Progenitor cell of endocrine pancreas (in vitro differentiated cells): ENCODE measurements at places on chromosomes 3 and 15.

GRCh38 chr15:74208901-74209559 is 6.4 kb upstream of the STRA6 start:
- no peak for DNase-seq

DNA sequence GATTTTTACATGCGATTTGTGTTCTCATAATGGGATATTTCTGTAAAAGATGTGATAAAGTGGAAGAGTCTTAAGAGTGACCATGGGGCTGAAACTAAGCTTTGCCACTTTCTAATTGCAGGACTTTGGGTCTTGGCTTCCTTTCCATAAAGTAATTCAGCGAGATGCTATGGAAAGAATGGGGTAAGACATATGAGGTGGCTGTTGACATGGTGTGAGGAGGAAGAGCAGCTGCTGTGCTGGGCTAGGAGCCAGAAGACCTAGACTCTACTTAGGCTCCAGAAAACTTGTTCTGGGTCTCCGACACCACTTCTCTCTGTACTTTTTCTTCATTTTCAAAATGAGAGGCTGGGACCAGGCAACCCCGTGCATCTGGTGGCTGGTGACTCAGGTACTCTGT is 654.5 kb upstream of the CFAP20DC start:
- no peak for DNase-seq

GRCh38 chr3:184299488-184300377 is 692 bp downstream of the PSMD2 start:
- no peak for DNase-seq

- no peak for DNase-seq
These were observed 621.7 kb upstream of the AGTR1 start for GRCh38 chr3:148075771-148076716.

DNA sequence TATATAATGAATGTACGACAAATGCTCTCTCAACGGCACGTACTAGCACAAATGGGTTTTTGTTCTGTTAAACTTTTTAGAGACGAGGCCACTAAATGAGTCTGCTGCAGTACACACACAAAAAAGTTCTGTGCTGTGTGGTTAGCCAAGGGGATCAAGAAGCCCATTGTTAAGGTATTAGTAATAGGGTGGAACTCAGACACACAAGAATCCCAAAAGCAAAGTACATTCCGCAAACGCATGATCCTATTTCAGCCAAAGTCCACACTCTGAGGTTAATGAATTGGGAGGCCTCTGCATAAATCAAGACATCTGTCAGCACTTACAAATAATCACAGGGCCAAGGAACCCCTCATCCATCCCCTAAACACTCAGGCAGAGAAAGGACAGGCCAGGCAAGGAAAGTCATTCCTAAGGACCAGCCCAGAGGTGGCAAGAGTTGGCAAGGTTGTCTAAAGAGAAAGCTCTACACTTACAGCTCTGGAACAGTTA is 12.1 kb downstream of the OSBPL10 start:
- no peak for DNase-seq

DNA sequence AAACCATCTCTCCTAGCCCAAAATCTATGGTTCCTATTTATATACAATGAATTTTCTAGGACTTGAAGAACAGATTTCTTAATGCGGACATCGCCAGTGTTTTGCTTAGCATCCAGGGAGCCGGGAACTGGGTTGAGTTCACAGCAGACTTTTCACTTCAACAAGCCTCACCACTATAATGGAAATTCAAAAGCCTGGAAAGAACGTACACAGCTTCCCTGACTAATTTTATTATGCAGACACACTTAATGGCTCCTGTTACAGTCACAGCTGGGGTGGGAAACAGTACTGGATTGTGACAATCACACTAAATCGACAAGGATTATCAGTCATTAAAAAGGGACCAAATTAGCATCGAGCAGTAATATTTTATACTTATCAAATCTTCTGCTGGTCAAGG is 129.2 kb upstream of the BNIP2 start:
- no peak for DNase-seq

DNA sequence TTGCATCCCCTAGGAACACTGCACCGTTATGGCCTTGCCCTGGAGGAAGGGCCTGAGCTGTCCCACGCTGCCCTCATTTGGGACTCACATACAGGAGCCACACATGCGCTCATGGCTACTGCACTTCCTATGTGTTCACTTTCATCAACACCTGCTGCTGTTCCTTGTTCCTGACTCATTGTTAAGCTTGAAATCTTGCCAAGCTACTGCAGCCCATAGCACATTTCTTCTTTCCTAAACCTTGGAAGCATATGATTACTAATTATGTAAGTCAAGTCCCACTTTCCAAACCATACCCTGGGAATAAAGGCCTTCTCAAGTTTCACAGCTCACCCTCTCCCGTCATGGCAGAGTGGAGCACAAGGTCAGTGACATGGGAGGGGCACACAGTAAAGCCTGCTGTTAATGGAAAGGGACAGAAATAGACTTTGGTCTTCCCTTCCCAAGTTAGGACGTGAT is 307.9 kb downstream of the CLSTN2 start:
- DNase-seq: no peak

DNA sequence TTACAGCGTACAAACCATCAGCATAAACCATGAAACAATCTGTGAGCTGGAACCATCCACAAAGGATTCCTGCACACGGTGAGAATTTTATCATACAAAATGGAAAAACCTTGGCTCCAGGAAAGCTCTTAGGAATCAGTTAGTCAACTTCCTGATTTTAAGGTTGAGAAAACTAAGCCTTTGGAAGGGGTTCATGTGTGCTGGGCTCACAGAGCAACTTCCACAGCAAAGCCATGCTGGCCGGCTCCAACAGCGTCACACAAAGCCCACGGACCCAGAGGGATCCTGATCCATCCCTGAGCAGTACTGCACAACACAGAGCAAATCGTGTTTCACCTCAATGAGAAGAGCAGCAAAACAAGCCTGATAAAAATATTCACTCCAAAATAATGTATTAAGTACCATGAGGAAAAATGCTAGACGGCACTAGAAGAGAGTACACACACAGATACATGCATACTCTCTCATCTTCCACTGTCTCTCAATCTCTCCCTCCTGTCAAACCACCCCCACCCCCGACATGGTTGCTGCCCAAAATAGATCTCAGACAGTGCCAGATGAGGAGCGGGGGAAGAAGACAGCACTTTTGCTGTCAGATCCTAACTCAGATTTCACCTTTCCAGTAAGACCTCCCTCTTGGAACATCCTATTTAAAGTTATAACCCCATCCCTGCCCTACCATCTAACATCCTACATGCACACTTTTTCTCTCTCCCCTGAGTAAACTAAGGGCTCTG is 58.6 kb downstream of the MB21D2 start:
- DNase-seq: no peak

- no peak for DNase-seq
These were observed 97.2 kb downstream of the DGKG start for GRCh38 chr3:186264608-186265400.

DNA sequence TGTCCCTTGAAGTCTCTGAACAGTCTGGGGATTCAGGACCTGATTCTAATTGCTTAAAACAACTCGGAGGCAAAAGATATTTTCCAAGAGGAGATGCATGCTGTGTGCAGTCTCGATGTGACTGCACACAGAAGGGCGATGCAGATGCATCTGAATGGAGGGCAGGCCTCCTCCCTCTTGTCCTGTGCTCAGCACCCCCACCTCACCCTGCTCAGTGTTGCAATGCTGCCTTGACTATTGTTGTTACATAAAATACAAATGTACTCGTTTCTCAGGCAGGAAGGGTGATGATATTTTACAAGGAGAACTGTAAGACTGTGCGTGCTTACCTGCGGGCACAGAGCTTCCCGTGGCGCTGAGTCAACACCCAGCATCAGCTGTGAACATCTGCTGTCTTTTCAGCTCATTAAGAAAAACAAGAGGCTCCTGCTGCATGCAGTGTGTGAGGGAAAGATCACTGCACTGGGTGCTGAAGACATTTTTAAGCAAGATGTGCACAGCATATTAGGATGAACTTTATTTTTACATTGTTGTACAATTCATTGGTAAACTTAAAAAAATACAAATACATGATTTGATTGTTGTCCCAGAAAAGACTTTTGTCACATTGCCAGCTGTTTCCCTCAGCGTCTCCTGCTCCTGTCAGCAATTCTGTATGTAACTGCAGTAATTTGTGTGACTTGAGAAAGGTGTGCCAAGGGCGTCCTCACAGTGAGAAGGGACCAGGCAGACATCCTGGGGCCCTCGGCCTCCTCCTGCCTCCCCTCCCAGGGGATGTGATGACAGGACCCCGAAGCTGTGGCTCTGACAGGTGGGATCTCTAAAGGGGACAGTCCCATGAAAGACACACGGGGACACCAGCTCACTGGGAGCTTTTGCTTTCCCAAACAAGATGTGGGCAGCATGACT is 56.3 kb upstream of the RPL32 start:
- no peak for DNase-seq

- no peak for DNase-seq
These were observed 137.5 kb upstream of the SLC2A2 start for GRCh38 chr3:171164067-171164465.

- no peak for DNase-seq
These were observed 88.7 kb downstream of the PLXNA1 start for GRCh38 chr3:127071597-127072001.

GRCh38 chr3:194083637-194084224 is 52.2 kb upstream of the HES1 start:
- no peak for DNase-seq

DNA sequence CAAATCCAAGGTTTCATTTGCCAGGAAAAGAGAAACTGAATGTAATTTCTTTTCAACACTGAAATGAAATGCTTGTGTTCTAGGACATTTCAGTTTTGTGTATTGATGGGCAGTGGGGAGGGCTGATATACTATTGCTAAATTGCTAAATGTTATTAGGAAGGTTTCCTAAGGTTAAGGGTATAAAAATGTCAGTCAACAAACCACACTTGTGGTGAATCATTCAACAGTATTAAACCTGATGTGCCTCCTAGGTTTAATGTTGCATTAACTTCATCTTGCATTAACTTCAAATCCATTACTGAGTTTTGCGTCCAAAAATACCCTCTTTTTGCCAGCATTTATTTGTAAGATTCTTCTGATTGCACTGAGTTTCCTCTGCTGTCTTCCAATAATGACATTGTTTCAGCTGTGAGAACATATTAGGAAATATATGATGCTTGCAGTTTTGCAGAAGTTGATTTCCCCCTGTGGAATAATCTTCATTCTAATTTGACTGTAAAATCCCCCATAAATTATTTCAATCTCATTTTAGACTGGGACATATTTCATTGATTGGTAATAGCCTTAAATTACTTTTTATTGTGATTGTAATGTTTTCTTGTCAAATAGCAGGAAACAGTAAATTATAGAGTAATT is 758.3 kb downstream of the GBE1 start:
- no peak for DNase-seq

DNA sequence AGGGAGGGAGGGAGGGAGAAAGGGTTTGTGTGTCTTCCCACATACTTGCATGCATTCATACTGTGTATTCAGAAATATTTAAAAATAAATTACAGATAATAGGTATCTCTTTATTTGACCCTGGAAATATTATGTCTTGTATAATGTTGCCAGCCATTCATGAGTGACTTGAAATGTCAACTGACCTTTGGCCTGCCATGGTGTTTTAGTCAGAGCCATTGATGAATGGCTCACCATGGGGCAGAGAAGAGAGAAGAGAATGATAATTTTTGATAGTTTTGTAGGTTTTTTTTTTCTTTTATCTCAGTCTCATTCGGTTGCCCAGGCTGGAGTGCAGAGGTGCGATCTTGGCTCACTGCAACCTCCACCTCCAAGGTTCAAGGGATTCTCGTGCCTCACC is 121.2 kb downstream of the ATG7 start:
- DNase-seq: no peak

DNA sequence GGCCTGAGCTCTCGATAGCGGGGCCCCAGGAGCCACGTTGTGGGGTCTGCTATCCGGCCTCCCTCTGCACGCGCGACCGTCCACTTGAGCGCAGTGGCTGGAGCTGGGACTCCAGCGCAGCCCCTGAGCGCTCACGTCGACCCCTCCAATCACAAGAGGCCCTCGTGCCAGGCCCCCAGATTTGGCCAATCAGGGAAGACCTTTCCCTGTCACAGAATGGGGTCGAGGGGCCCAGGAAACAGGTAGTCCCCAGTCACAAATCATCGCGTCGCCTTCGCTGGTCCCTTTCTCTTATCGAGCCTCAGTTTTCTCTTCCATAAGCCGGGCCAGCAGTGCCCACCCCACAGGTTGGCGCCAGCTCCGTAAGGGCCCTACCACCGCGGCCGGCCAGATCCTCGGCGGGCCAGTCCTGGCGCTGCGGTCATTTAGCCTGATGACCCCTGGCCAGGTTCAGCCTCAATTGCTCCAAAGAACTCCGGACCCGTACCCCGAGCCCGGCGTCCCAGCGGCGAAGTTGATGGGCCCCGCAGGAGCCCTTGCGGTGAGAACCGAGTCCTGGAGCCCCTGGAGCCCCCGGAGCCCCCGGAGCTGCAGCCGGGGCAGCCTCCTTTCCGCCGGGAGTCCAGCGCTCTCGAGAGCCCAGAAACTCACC is 435 bp downstream of the ALDH1L1 start:
- DNase-seq: peak; percentile 29

GRCh38 chr3:7410782-7411181 is 549.9 kb downstream of the GRM7 start:
- DNase-seq: no peak

DNA sequence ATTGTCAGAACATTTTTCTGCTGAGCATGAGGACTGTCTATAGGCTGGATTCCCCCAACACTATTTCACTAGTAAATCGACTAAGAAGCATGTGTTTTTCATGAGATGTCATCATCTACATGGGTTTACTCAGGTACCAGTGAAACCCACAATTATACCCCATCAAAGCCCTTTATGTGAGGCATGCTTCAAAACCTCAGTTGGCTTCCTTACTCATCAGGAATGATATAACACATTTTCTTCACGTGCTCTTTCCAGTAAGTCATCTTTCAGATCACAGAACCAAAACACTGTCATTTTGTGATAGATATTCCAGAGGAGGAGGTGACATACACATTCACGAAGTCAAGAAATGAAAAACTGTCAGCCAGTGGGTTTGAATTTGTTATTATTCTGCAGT is 116.5 kb downstream of the ANO10 start:
- no peak for DNase-seq

DNA sequence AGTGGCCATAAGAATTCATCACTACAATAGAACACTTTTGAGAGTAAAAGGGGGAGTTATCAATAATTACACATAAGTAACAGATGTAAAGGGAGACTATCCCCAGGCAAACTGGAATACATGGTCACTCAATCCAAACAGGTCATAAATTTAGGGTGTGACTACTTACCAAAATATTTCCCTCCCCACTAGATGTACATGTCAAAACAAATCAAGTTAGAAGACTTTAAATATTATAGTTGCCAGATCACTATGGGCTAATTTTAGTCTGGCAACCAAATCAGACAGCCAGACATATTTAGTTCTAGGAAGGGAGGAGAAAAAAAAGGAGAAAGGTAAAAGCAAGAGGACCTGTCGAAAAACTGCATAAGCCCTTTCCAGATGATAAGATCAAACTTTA is 23.1 kb downstream of the SLC24A5 start:
- no peak for DNase-seq

- DNase-seq: no peak
These were observed 23.6 kb downstream of the CRTC3 start for GRCh38 chr15:90553248-90553745.

GRCh38 chr3:150370122-150370602 is 37.9 kb upstream of the TSC22D2 start:
- no peak for DNase-seq

- DNase-seq: no peak
These were observed 90.2 kb downstream of the PGPEP1L start for GRCh38 chr15:98917417-98917816.
